ENCODE measurements at places on chromosomes 16 and 17.

- no peak for DNase-seq
Measured at GRCh38 chr16:83911290-83911689, 12.4 kb downstream of the MLYCD start.

DNA sequence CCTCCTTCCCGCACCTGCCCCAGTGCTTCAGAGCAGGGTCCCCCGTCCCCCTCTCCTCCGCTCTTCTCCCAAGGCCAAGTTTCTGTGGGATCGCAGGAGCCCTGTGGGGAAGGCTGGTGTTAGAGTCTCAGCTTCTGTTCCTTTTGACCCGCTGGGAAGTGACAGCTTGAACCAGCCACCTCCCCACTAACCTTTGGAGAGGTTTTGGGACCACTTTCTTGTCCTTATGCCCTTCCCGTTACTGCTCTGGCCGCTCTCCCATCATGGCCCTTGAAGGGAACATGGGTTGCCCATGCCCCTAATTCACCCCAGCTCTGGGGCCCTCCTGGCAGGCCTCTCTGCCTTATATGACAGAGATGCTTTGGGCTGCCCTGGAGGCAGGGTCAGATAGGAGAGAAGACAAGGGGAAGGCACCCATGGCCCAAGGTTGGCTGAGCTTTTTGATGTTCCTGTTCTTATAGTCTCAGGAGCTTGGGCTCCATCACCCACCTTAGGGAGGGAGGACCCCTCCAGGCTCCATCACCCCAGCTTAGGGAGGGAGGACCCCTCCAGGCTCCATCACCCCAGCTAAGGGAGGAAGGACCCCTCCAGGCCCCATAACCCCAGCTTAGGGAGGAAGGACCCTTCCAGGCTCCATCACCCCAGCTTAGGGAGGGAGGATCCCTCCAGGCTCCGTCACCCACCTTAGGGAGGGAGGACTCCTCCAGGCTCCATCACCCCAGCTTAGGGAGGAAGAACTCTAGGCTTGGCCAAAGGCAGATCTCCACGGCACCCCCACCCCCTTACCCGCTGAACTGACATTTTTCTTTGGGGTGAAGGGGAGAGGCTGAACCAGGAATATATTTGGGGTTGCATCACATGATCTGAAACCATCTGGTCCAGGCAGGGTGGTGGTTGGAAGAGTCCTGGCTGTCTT is 45.0 kb downstream of the NT5M start:
- no peak for DNase-seq

DNA sequence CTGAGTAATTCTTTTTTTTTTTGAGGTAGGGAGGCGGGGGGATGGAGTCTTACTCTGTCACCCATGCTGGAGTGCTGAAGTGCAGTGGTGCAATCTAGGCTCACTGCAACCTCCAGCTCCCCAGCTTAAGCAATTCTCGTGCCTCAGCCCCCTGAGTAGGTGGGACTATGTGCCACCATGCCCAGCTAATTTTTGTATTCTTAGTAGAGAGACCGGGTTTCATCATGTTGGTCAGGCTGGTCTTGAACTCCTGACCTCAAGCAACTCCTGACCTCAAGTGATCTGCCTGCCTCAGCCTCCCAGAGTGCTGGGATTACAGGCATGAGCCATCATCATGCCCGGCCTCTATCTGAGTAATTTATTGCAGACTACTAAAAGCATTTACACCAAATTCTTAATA is 19.4 kb downstream of the KPNB1 start:
- no peak for DNase-seq

- DNase-seq, result no peak
Measured at GRCh38 chr17:66476014-66476413, 173.6 kb downstream of the PRKCA start.

GRCh38 chr16:69078073-69078472 is 27.4 kb upstream of the HAS3 start:
- DNase-seq, result no peak

DNA sequence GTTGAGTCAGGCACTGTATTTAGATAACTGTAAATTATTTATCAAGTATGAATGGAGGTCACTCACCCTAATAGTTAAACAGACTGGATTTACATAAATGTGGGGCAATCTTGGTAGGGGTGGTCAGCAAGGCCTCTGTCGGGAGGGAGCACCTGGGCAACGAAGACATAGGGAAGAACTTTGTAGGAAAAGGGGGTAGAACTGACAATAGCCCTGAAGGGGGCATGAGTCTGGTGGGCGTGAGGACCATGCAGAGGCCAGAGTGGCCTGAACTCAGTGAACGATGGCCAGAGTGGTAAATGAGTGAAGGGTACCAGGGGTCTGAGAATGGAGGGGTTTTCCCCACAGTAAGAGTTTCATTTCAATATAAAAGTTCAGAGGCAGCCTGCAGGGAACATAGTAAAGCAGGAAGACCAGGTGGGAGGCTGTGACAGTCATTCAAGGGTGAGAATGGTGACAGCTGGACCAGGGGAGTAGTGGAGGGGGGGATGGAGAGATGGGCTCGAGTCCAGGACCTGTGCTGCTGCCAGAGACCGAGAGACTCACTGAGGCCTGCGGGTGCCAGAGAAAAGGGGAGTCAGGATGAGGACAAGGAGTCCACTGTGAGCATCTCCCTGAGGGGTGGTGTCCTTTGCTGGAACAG is 2.9 kb downstream of the C17orf67 start:
- no peak for DNase-seq

DNA sequence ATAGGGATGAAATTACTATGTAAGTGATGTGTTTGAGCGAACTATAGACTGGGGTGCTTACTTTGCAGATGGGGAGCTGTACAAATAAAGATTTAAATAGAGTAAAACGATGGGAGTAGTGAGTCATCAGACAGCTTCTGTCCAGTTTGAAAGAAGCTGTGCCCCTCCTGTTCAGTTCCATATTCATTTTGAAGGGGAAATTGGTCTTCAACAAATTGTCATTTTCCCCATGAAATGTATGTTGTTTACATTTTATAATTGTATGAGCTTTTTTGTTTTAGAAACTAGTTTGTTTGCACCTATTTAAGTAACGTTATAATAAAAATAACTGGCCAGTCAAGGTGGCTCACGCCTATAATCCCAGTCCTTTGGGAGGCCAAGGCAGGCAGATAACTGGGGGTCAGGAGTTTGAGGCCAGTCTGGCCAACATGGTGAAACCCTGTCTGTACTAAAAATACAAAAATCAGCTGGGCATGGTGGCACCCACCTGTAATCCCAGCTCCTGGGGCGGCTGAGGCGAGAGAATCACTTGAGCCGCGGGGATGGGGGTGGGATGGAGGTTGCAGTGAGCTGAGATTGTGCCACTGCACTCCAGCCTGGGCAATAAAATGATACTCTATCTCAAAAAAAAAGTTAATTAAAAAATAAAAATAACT is 20.2 kb downstream of the SEC14L1 start:
- DNase-seq, result no peak

- DNase-seq, result no peak
Measured at GRCh38 chr17:71434716-71435115, 686.1 kb upstream of the SOX9 start.

GRCh38 chr16:11563493-11564040 is 23.2 kb downstream of the LITAF start:
- DNase-seq, result no peak

DNA sequence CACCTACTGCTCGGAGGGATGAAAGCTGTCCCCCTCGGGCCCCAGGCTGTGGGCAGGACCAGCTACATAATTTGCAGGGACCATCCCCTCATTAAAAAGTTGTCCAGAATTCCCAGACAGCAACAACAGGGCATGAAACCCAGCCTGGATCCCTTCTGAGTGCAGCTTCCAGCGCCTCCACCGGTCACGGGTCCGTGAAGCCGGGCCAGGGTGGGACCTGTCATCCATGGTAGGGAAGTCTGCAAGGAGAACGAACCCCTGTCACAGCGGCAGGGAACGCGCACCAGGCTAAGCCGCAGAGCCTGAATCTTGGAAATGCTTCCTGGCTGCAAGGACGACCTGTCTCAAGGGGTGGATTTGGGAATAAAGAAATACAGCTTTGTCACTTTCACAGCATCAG is 214.2 kb downstream of the RBFOX3 start:
- no peak for DNase-seq

GRCh38 chr16:82459580-82460256 is 167.1 kb upstream of the CDH13 start:
- no peak for DNase-seq

DNA sequence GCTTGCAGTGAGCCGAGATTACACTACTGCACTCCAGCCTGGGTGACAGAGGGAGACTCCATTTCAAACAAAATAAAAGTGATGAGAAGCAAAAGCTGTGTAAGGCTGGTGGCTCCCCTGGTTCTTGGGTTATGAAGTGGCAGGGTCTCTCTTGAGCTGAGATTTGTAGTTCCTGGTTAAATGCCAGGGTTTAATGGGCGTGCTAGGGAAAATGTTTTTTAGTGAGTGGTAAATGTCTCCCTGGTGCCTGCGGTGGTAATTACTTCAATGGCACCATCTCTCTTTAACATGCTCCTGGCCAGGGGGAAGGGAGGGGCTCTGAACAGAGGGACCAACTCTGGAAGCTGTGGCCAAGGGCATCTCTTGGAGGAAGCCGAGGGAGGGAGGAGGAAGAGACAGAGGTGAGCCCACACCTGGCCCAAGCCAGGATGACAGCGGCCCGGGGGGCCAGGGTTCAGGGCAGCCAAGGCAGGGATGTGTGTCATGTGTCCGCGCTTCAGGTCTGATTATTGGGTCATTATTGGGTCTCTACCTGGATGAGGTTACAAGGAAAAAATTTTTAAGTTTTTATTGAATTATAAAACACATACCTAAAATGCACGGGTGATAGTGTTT is 17.8 kb upstream of the RPL38 start:
- DNase-seq, result no peak

DNA sequence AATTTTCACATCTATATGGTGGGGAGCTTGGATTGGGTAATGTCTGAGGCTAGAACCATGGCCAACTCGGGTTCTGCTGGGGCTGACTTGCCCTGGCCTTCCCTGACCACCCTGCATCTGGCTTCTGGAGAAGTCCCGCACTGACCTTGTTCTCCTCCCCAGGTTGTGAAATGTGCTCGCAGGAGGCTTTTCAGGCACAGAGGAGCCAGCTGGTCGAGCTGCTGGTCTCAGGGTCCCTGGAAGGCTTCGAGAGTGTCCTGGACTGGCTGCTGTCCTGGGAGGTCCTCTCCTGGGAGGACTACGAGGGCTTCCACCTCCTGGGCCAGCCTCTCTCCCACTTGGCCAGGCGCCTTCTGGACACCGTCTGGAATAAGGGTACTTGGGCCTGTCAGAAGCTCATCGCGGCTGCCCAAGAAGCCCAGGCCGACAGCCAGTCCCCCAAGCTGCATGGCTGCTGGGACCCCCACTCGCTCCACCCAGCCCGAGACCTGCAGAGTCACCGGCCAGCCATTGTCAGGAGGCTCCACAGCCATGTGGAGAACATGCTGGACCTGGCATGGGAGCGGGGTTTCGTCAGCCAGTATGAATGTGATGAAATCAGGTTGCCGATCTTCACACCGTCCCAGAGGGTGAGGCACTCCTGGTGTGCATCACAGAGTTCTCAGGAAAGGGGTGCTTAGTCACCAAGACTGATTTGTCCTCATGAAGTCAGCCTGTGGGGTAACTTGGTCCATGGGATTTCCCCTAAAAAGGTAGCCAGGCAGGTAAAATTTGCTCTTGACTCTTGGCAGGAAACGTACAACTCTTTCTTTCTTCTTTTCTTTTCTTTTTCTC is 6.1 kb downstream of the NOD2 start:
- DNase-seq, result no peak

- no peak for DNase-seq
Measured at GRCh38 chr17:63937319-63937718, 5.2 kb upstream of the CD79B start.
